ENCODE measurements at places on chromosomes 5 and 9.

DNA sequence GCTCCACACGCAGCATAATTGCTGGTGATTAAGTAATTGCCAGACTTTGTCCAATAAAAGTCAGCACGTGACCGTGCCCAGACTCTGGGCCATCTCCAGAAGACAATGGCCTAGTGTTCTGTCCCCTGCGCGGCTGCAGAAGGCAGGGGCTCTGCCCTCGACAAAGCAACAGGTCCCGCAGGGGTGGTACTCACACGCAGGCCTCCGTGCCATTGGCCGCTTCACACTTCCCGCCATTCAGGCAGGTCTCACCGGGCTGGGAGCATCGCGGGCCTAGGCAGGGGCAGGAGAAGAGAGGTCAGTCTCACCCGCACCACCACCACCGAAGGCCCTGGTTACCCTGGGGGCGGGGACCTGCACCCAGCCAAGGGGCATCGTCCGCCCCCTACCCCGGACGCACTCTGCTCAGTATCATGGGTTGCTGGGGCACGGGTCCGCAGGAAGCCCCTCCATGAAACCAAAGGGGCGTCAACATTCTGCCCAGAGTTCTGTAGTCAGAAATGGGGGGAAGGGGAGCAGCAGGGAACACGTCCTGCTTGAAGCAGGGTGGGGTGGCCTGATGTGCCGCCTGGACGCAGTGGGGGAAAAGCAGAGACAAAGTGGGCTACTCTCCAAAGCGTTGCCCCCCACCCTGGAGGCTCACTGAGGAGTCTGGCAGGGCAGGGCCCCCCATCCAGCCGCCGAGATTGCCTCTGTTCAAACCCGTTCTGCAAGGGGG, 1.9 kb downstream of the NOTCH1 start:
- no peak for DNase-seq

- no peak for DNase-seq
Observed at GRCh38 chr9:89278997-89279739, 31.8 kb upstream of the CKS2 start.

DNA sequence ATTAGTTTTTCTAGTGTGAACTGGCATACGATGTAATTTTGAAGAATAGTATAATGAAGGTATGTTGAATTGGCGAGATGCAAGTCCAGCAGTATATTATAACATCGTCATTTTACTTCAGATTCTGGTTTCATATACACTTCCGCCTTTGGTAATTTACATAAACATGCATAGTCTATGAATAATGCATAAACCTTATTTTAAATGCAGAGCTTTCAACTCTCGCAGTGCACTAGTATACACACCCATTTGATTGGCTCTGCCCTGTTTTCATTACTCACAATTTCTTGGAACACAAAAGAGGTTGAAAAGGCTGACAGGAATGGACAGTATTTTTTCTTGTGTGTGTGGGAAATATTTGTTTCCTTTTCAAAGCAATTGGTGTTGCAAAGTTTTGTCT, 128.9 kb upstream of the CCNH start:
- no peak for DNase-seq

DNA sequence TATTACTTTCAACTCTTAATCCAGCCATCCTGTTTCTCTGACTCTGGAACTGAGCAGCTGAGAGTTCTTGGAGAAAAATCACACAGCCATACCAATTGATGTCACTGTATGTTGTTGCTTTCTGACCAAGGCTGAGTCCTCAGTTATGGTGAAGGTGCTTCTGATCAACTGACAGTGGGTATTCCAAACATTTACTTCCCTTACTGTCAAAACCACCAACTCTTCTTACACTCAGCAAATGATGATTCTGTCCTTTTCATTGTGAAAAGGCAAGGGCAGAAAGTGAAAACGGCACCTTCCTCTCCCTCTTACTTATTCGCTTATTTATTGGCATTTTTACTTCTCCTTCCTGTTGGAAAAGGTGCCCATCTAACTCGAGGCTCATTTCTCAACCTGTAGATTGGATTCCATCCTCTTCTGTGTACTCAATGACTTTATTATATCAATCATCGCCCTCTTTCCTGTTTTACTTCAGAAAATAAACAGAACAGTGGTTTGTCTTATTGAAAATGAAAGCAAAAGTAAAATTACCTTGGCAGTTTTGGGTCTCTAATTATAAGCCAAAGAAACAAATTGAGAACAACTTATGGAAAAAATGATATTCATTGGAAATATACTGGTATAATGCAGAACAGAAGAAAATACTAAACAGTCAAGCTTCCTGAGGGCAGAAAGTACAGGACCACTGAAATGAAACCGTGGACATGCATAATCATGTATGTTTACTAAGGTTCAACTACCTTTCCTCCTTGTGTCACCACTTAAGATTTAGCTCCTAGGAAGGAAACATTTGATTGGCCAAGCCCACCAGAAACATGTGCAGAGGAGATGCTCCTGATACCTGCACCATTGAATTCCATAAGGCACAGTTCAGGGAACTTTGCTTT, 104.5 kb upstream of the CHD1 start:
- DNase-seq: no peak

- DNase-seq: no peak
Observed at GRCh38 chr5:165305596-165305995, 1800.2 kb downstream of the MAT2B start.

- DNase-seq: no peak
Observed at GRCh38 chr5:135033901-135034235, at the start of gene PITX1. Gene PITX1 (minus strand): TSS chr5:135034228. CDS start chr5:135033881, 347 bp downstream.

GRCh38 chr5:87898574-87898973, 370.1 kb downstream of the TMEM161B start:
- DNase-seq: no peak

DNA sequence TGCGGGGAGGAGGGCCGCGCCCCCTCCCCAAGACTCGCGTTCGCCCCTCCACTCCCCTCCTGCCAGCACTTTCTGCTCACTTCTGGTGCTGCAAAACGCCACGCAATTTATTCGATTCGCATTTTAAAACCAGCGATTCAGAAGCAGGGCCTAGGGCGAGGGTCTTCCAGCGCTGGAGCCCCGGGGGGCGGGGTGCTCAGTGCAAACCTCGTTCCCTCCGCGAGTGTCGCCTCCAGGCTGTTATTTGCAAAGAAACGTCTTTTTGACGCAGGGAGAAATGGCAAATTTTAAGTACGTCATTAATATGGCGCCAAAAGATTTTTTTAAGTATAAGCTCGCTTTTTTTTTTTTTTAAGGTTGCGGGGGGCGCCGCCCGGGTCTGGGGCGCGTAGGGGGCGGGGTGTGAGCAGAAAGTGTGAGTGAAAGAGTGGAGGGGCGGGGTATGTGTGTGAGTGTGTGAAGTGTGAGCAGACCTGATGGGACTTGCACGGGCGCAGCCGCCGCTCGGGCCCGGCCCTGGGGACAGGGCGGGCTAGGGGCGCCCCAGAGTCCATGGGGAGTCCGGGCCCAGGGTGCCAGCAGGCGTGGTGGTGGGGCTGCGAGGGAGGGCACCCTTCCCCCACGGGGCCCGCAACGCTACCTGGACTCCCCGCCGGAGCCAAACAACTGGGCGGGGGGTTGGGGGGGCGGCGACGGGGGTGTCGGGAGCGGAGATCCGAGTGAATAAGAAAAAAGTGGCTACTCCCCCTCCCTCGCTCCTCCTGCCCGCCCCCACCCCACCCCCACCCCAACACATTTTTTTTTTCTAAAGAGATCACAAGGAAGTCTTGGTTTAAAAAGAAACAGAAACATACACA, at the start of gene JADE2:
JADE2 (plus strand) TSS at position 845 of the 857 bp plus-strand sequence. CDS start 10,188 bp downstream, outside the sequence.
- DNase-seq: peak; percentile 63

DNA sequence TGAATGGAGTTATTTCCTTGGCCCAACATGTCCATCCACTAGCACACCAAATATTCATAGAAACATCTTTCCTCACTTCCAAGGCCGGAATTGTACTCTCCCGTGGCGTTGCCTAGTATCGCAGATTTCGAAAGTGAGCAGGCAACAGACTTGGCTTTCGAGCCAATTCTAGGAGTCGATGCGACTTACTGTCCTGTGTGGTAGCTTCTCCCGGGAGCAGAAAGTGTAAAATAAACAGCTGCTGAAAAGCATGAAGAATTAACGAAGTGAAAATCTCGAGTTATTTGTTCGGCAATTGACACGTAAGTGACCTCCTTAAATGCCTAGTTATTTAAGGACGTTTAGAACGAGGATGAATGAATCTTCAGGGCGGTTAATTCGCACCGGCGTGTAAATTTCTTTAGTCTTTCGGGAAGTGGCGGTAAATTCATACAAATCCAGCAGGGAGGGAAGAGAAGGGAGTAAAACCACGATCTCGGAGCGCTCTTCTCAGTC, 449 bp upstream of the PCSK5 start:
- no peak for DNase-seq

DNA sequence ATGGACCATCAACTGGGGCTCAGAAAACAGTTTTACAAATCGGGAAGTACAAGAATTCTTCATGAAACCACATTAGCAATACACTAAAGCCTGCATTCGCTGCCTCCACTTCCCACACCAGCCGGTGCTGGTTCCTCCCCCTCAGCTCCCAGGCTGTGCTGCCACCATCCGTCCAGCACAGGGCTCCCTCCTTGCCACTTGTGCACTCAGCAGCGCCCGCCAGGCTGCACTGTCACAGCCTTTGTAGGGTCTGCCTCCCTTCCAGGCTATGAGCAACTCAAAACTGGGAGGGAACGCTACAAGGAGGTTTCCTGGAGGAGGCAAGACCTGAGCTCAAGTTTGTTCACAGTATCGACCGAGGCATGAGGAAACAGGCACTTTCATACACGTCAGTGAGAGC, 7.7 kb downstream of the MAPK9 start:
- DNase-seq: no peak

DNA sequence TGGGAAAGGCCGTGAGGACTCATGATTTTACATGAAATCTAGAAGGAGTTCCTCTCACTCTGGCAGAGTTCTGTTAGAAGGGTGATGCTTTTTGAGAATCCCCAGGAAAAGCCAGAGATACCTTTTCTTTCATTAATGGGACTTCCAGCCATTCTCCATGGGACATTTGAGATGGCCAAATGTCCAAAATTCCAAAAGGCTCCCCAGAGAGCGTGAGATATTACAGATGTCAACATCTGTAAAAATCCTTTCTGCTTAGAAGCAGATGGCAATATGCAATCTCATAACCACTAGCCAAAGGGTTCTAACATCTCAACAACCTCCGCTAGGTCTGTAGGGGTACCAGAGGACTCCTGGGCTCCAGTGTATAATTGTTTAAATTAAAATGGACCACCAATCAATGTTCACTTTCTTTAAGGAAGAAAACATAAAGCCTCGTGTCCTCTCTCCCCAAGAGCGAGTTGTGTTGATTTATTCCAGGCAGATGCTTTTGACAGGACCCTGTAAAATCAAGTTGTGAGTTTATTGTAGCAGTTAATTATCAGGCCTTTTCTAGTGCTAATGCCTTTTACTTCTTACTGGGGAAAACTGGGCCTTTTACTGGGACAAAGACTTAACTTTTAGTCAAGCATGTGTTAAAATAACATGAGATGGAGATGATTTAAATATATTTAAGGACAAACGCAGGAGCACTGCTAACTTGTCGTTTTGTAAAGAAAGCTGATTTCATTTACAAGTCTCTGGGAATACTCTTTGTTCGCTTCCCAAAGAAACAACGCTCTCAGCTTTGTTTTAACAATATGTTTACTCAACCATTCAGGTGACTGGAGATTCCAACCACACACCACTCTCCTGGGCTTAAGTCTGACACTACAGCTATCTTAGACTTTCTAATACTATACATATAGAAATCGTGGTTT, 4.8 kb downstream of the GAS1 start:
- DNase-seq: no peak

DNA sequence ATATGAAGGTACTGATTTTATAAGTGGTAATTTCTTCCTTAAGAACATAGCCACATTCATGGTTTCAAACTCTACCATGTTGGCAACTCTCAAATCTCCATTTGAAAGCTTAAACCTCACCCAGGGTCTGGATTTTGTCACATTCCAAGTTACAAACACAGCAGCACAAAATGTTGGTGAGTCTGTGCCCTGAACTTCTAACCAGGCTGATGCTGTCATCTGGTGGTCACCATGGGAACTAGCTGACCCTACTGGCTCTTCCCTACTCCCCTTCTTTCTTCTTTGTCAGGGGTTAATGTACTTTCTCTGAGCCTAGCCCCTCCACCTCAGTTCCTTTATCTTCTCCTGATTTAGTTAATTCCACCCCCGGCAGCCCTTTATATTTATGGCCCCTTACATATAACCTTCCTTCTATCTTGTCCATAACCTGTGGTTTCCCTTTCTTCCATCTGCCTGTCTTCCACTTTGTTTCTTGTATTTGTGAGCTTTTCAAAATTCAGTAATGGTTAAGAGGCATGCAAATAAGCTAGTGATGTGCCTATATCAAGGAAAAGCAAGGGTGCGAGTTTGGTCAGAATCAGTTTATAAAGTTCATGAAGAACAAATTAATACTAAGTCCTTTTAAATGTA, 35.9 kb downstream of the TGFBR1 start:
- DNase-seq: peak; percentile 13
